ENCODE measurements at places on chromosomes 5 and 9.

DNA sequence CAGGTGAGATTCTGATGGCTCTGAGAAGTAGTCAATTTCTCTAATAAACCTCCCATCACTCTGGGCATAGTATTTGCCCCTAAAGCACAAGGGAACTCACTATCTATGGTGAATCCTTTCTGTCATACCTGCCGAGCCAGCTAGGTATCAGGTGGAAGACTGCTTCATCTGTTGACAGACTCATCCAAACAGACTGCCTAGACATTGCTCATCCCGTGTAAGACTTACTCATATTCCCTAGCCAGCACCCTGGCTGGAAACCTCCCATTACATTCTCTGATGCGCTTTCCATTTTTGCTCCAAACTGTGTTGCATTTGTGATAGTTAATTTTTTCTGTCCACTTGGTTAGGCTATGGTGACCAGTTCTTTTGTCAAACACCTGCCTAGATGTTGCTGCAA lies 595.9 kb downstream of the DNAH5 start:
- no peak for DNase-seq

- no peak for DNase-seq
Observed at GRCh38 chr5:64015824-64016223, 53.6 kb upstream of the HTR1A start.

GRCh38 chr9:35748858-35749514 lies at the start of the genes GBA2 and RGP1:
Gene GBA2 (minus strand): TSS chr9:35749228. CDS start chr9:35748704, 524 bp downstream.
Gene RGP1 (plus strand): TSS chr9:35749287. CDS start chr9:35749756, 469 bp downstream.
- DNase-seq: peak; percentile 60

DNA sequence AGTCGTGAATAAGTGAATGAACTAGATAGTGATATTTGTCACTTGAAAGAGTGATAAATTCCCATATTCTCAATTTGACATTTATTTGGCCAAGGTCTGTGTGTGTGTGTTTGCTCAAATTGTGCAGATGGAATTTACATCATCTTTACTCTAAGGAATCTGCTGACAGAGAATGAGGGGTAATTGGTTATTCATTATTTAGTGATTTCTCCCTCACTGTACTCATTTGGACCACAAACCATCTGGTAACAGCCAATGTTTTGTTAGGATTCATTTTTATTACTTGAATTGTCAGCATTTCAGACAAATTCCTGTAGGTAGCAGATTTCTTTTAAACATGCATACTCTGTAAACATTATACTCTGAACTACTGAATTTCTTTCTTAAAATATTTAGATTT lies 15.6 kb downstream of the VCAN start:
- DNase-seq: no peak

DNA sequence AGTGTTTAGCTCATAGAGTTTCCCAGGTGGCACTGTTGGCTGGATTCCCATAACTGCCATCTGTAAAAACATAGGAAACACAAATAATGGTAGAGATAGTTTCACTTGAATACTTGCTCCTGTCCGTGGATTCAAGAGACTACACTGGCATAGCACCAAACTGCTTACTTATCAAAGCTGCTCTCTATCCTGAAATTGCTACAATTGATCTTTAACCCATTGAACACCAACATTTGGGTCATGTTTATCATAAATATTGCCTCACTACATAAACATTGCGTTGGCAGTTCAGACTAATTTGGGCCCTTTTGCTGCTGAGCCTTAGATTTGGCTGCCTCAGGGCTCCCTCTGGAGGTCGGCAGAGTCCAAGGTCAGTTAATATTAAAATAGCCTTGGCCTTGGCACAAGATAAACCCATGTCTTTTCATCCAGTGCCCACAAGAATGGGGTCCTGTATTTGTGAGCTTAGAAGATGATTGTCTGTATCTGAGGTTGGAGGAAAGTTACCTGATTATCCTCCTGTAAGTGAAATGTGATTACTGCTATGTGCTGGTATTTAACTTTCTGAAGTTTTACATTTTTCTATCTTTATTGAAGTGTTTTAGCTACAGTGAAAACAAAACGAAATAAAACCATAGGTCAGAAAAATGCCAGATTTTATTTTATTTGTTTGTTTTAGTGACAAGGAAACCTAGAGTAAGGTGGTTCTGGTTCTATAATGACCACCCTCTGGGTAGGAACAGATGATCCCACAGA lies 4.0 kb upstream of the RANBP3L start:
- peak; percentile 67 for DNase-seq

DNA sequence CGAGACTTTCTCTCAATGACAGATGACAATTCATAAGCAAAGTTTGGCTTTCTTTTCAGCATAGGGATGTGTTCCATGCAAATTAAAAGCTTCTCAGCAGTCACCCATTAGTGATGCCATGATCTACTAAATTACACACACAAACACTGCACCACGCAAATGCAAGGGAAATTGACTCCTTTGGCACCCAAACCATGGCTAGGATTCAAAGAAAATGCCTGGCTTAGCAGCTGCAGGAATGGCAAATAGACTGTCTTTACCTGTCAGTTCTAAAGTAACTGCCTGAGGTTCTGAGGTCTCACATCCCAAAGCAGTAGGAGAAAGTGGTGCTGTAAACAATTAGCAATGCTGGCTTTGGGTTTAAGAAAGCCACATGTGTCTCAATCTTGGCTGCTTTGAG lies 108.6 kb upstream of the ATP10B start:
- no peak for DNase-seq

DNA sequence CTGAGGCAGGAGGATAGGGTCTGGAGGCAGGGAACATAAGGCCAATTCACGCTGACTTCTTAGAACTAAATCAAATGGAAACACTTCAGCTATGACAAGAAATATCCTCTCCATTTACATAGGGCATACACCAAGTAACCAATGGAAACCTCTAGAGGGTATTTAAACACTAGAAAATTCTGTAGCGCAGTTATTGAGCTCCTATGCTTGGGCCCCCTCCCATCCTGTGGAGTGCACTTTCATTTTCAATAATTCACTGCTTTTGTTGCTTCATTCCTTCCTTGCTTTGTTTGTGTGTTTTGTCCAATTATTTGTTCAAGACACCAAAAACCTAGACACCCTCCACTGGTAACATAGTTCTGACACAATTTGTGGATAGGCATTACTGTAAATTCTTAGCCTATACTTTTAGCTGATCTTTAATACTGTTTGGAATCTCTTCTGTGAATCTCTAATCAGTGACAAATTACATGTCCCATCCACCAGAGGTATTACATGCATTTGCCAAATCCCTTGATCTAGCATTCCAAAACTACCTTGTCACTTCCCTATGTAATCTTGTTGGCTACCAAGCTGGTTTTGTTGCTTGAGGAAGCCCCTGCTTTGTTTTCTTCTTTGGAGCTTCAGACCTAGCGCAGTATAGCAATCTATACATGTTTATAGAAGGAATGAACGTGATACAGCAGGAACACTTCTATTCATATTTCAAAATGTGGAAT lies 61.6 kb downstream of the ST8SIA4 start:
- DNase-seq: no peak

- DNase-seq: peak; percentile 42
Observed at GRCh38 chr5:157613385-157614245, 38.0 kb upstream of the ADAM19 start.

GRCh38 chr5:120735076-120735475 lies 271.0 kb downstream of the PRR16 start:
- no peak for DNase-seq

GRCh38 chr5:95148453-95148852 lies 136.4 kb downstream of the MCTP1 start:
- no peak for DNase-seq

DNA sequence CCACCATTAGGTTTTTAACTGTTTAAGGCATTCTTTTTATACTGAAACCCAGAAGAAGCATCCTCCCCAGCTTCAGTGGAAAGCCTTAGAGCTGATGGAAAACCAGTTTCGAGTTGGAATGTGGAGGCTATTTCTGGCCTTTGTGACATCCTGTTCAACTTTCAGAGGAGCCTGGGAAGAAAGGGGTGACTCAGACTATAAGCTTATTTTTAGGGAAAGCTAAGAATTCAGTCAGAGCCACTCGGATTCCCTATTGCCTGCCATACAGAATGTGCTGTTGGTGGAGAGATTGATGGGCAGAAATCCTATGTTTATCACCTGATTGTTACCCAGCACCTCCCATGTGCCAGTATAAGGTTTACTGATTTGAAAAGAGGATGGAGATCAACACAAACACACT lies 19.8 kb downstream of the PALM2AKAP2 start:
- DNase-seq: no peak

DNA sequence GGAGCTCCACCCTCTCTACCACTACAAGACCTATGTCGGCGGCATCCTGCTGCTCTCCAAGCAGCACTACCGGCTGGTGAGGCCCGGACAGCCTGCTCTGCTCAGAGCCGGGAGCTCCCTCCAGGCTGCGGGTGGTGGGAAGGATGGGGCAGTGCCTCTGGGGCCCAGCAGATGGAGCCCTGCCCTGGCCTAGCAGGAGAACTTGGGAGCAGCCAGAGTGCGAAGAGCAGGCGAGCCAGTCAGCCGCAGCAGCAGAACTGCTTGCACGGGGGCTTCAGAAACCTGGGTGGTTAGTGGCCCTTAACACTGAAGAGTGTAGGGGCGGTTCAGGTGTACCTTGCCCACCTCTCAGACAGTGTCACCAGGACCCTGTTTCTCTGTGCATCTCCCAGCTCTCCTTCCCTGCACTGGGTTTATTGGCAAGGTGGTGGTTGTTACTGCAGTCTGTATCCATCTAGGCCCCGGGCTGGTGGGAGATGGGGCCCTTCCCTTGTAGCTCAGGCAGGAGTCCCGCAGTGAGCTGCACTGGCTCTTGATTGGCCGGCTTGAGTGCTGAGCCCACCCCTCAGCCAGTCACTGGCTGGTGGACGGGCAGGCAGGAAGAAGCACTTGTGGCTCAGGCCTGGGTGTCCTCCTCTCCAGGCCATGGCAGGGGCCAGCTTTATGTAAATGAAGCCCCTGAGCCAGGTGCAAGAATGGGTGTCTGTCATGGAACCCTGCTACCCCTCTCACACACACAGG lies 7.7 kb downstream of the B4GALT7 start:
- DNase-seq: peak; percentile 80

- no peak for DNase-seq
Observed at GRCh38 chr5:44546286-44546685, 157.1 kb upstream of the FGF10 start.

GRCh38 chr9:98367371-98367900 lies 112.0 kb upstream of the TBC1D2 start:
- no peak for DNase-seq

DNA sequence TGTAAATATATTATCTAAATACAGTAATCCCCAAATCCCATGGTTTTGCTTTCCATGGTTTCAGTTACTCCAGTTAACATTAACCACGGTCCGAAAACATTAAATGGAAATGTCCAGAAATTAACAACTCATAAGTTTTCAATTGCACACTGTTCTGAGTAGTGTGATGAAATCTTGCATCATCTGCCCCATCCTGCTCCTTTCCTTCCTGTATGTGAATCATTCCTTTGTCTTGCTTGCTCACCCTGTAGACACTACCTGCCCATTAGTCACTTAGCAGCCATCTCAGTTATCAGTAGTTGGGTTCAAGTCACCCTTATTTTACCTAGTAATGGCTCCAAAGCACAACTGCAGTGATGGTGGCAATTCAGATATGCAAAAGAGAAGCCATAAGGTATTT lies 1568.5 kb upstream of the WWC1 start:
- no peak for DNase-seq

- no peak for DNase-seq
Observed at GRCh38 chr5:126452477-126452876, 29.3 kb downstream of the GRAMD2B start.

DNA sequence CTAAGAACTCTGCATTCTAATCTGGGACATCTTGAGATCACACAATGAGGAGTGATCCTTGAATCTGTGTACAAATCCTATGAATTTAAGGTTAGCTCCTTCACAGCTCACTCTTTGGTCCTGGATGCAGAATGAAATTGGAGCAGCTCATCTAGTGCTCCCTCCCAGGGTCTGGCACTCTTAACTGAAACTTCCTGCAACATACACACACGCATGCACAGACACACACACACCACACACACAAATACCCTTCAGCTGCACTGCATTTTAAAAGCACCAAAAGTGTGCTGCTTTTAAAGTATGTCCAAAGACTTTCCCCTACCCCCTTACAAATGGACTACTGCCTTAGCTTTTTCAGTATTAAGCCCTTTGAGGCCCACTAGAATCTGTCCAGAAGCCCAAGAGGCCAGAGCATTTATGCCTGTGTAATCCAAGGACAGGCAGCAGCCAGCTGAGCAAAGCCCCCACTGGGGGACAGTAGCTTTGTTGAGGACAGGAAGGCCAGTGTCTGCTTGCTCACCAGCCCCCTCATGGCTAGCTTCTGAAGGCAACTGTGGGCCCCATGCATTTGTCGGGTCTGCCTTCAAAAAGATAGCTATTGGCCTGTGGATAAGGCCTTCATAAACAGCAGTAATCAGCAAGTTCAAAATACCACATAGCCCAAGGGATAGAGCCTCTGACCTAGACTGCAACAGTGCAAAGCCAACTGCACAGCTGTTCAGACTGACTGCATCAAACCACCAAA lies 43.6 kb downstream of the CDO1 start:
- DNase-seq: no peak

GRCh38 chr5:67992923-67993322 lies 222.6 kb upstream of the PIK3R1 start:
- DNase-seq: no peak

DNA sequence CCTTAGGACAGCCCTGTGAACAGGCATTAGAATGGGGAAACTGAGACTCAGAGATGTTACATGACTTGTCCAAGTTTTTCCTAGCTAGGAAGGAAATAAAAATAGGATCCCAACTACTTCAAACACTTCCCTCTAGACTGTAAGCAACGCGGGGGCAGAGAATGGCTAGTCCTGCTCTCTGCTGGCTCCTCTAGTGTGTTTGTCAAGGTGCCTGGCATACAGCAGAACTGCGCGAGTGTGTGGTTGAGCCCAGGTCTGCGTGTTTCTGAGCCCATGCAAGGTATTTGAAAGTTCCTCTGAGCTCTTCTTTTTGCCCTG lies 152.5 kb downstream of the MACROH2A1 start:
- DNase-seq: no peak

GRCh38 chr5:1883925-1884677 lies 1.4 kb upstream of the IRX4 start:
- no peak for DNase-seq

DNA sequence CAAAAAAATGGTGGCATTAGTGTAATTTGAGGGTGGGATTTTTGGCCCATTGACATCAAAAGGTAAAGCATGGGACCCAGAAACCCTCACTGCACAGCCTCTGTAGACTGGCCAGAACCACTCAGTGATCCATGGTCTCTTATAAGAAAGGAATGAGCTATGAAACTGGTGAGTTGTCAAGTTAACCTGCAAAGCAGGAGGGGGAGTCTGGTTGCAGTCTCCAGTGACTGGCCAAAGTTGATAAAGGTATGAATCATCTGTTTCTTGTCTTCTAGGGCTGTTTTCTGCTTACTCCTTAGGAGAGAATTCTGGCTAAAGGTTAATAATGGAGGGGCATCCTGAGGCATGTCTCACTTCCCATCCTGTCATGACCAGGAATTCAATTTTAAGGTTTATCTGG lies 325.2 kb downstream of the TLR4 start:
- DNase-seq: no peak

DNA sequence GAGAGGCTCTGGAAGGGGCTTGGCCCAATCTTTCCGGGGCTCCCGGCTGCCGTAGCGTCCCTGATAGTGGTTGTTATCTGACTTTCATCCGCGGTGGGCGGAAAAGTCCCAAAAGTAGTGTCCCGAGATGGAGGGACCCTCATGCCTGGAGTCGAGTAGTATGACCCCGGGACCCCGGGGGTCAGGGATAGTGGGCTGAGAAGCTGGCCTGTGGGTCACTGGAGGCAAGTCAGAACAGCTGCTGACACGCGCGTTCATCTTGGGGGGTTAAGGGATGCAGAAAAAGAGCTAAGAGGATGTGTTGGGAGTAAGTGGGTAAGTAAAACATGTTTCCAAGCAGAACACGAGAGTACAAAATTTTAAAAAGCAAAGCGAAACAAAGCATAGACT lies 123.4 kb downstream of the TMEM161B start:
- no peak for DNase-seq

Measured in common myeloid progenitor, CD34-positive (primary cell).